ENCODE measurements at places on chromosomes 5 and 9. TPM values are rescaled to one million over a fixed set of nuclear protein-coding genes. Genes with fewer than 3 reads are reported as not detected.

GLIPR2 gene
- 29.1 TPM for polyA plus RNA-seq

ABLIM3 gene
- 7.2 TPM for polyA plus RNA-seq

GRCh38 chr5:134528556-134528955 lies 3.1 kb downstream of the JADE2 start:
- DNase-seq, result no peak
- H3K36me3 ChIP-seq, result peaks cover 5% of the 10 kb centered on the region
- peak overlapping the region; percentile 95 for H3K4me3 ChIP-seq
- no peak overlapping the region for H3K27ac ChIP-seq
- H3K4me1 ChIP-seq, result peaks cover 36% of the 10 kb centered on the region

GRCh38 chr9:14193328-14193990 lies 120.5 kb downstream of the NFIB start:
- H3K27me3 ChIP-seq, result no peaks in the 10 kb centered on the region
- no peak overlapping the region for H3K27ac ChIP-seq
- DNase-seq, result no peak

GRCh38 chr5:160494451-160494850 lies 72.8 kb downstream of the PTTG1 start:
- H3K27me3 ChIP-seq, result no peaks in the 10 kb centered on the region
- peaks cover 3% of the 10 kb centered on the region for H3K4me1 ChIP-seq
- H3K27ac ChIP-seq, result no peak overlapping the region
- H3K36me3 ChIP-seq, result no peaks in the 10 kb centered on the region

DNA sequence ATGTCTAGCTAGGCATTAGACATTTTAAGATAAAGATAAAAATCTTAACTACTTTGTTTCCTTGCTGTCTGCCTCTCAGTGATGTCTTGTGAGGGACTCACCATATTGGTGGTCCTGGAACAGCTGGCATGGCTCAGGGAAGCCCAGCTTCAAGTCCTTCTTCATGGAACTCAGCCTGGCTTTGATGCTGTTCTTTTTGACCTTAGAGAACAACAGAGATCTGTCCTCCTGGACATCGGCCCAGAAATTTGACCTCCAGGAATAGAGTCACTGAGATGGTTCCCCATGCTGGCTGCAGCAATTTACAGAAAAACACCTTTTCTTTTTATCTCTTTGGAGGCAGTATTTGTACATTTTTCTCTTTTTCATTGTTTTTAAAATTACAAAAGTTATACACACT lies 235.5 kb upstream of the WWC1 start:
- DNase-seq, result no peak
- H3K36me3 ChIP-seq, result no peaks in the 10 kb centered on the region
- no peak overlapping the region for H3K4me3 ChIP-seq
- no peaks in the 10 kb centered on the region for H3K27me3 ChIP-seq

- H3K27me3 ChIP-seq, result no peaks in the 10 kb centered on the region
- H3K27ac ChIP-seq, result no peak overlapping the region
- no peak for DNase-seq
- no peaks in the 10 kb centered on the region for H3K36me3 ChIP-seq
- H3K4me1 ChIP-seq, result no peaks in the 10 kb centered on the region
Measured at GRCh38 chr5:111954516-111955395, 197.8 kb upstream of the NREP start.

- no peaks in the 10 kb centered on the region for H3K36me3 ChIP-seq
- peak overlapping the region; percentile 32 for H3K4me3 ChIP-seq
- DNase-seq, result peak; percentile 46
- H3K4me1 ChIP-seq, result peaks cover 3% of the 10 kb centered on the region
- no peak overlapping the region for H3K27ac ChIP-seq
- H3K27me3 ChIP-seq, result peaks cover 98% of the 10 kb centered on the region
Measured at GRCh38 chr5:88680253-88681132, 202.5 kb downstream of the MEF2C start.

GRCh38 chr9:79189511-79189924 lies 382.2 kb upstream of the TLE4 start:
- H3K4me3 ChIP-seq, result no peak overlapping the region
- no peaks in the 10 kb centered on the region for H3K36me3 ChIP-seq
- H3K27ac ChIP-seq, result no peak overlapping the region
- no peaks in the 10 kb centered on the region for H3K4me1 ChIP-seq
- DNase-seq, result no peak

Data from large intestine (tissue), 12 donors.